MV-4-11 (cell line): ENCODE measurements at places on chromosomes 6 and 20.

- no peak for DNase-seq
These were observed 500.3 kb upstream of the PTCHD4 start for GRCh38 chr6:48611332-48611731.

GRCh38 chr6:158894193-158894592 lies 75.0 kb upstream of the EZR start:
- no peak for DNase-seq

GRCh38 chr6:28943223-28943556 lies 19.4 kb upstream of the TRIM27 start:
- no peak for DNase-seq

- no peak for DNase-seq
These were observed 66.3 kb downstream of the RBM38 start for GRCh38 chr20:57457243-57458095.

GRCh38 chr6:134519465-134519864 lies 201.6 kb upstream of the SGK1 start:
- peak; percentile 31 for DNase-seq

DNA sequence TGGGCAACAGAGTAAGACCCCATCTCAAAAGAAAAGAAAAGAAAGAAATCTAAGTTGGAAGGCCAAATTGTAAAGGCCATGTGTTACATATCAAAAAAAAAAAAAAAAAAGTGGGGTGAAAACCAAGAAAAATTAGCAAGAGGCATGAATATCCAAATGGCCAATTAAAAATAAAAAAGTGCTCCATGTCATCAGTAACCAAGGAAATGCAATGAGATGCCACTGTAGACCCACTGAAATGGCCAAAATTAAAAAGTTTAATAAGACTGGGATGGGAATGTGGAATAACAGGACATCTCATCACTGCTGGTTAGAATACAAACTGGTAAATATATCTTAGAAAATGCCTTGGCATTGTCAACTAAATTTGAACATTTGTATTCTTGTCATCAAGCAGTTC lies 30.1 kb upstream of the BCLAF1 start:
- no peak for DNase-seq

DNA sequence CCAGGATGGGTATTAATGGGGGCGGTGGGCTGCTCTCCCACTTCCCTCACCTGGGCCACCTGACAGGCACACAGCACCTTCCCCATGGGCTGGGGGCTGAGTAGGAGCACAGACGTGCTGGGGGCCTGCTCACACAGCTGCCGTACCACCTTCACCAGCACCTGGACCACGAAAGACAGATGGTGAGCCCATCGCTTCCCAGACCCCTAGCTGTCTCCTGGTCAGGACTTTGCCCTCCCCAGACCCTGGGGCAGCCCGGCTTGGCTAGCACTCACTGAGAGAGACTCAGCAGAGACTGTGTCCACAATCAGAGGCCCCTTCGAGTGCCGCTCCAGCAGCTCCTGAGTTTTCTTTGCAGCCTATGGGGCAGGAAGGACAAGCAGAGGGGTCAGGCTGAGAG lies 12.0 kb downstream of the AARS2 start:
- DNase-seq, result no peak

DNA sequence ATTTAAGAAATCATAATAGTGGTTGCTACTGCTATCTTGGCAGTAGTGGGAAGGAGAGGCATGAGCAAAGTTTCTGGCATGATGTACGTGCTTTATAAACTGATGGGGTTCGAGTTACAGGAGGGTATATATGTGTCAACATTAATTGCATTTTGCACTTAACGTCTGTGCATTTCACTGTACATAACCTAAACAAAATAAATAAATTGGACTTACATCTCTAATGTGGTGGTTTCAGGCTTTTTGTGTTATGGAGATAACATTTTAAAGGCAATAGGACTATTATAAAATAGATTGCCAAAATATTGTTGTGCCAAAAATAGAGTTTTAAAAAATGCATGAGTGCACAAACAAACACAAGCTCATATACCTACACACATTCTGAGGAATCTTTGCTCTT lies 1001.1 kb upstream of the GJE1 start:
- DNase-seq, result no peak

- no peak for DNase-seq
These were observed 475.3 kb upstream of the NRSN1 start for GRCh38 chr6:23650676-23651075.

- no peak for DNase-seq
These were observed 390.8 kb upstream of the IRAK1BP1 start for GRCh38 chr6:78476561-78476960.

GRCh38 chr6:134984821-134985220 lies 34.9 kb upstream of the ALDH8A1 start:
- no peak for DNase-seq

DNA sequence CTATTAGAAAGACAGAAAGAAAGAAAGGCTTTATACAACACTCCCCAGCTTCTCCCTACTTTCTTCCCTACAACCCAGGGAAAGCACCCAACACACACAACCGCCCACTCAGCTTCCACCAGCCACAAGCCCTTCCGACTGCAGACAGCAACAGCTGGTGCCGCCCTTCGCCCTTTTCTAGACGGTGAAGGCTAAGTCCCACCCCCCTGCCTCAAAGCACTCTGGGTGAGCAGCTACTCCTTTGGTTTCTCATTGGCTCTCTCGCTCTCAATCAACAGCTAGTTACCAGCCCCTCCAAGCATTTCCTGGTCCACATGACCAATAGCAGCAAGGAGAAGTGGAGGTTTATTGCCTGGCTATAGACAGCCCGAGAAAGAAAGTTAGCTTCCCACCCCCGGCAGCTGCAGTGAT lies 230.1 kb upstream of the MOCS1 start:
- no peak for DNase-seq

GRCh38 chr6:161038229-161039031 lies 46.9 kb downstream of the MAP3K4 start:
- no peak for DNase-seq

DNA sequence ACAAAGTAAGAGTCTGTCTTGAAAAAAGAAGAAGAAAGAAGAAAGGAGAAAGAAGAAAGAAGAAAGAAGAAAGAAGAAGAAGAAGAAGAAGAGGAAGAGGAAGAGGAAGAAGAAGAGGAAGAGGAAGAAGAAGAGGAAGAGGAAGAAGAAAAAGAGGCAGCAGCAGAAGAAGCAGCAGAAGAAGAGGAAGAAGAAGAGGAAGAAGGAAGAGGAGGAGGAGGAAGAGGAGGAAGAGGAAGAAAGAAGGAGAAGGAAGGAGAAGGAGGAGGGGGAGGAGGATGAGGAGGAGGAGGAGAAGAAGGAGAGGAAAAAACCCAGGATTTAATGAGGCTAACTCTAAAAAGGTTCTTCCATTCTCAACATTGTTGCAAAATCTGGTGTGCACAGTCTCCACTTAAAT lies 95.4 kb upstream of the PDE10A start:
- no peak for DNase-seq
